ENCODE measurements at places on chromosomes 11 and 22.

- no peak for DNase-seq
Measured at GRCh38 chr11:76124905-76125770, 81.2 kb downstream of the WNT11 start.

- DNase-seq = no peak
Measured at GRCh38 chr11:7272373-7272772, 20.7 kb downstream of the SYT9 start.

- no peak for DNase-seq
Measured at GRCh38 chr11:46404476-46405017, 13.0 kb upstream of the CHRM4 start.

DNA sequence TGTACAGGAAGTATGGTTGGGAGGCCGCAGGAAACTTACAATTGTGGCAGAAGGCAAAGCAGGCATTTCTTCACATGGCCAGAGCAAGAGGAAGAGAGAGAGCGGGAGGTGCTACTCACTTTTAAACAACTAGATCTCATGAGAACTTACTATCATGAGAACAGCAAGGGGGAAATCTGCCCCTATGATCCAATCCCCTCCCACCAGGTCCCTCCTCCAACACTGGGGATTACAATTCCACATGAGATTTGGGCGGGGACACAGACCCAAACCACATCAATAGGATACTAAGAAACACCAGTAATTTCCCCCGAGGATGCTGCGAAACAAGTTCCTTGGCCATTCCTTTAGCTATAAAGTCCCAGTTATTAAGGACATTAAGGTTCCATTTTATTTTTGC lies 94.1 kb upstream of the SC5D start:
- DNase-seq = no peak

DNA sequence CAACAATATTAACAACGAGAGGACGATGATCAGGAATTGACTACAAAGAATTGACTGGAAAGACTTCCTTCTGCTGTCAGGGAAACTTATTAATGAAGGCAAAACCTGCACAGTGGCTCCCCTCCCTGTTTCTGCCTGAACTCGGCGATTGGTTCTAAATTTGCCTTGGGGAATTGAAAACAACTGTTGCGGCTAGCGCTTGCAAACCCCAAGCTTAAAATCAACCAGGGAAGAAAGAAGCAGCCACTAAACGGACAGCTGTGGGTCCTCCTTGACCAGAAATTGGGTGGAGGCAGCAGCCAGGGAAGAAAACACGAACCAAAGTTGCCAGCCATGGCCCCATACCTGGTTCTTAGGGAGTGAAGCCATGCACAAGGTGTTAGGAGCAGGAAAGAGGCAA lies 383.5 kb upstream of the CADM1 start:
- peak; percentile 48 for DNase-seq

DNA sequence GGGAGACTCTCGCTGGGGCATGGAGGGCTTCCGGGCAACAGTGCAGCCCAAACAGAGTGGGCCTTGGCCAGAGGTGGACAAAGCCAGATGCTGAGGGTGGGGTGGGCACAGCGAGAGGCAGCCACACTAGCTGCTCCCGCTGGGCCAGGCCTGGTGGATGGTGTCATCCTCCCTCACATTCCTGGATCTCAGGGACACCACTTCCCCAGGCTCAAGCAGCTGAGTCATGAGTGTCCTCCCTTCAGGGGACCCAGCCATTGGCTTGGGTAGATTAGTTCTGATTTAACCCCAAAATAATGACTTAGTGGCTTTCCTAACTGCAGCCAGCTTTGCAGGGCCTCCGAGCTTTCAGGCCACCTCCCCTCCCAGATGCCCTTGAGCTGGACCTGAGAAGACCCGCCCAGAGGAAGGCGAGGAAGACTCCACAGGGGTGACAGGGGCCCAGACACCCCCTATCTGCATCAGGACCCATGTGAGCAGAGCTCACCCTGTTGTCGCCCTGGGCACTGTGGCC lies 25.9 kb upstream of the WNT7B start:
- peak; percentile 83 for DNase-seq

DNA sequence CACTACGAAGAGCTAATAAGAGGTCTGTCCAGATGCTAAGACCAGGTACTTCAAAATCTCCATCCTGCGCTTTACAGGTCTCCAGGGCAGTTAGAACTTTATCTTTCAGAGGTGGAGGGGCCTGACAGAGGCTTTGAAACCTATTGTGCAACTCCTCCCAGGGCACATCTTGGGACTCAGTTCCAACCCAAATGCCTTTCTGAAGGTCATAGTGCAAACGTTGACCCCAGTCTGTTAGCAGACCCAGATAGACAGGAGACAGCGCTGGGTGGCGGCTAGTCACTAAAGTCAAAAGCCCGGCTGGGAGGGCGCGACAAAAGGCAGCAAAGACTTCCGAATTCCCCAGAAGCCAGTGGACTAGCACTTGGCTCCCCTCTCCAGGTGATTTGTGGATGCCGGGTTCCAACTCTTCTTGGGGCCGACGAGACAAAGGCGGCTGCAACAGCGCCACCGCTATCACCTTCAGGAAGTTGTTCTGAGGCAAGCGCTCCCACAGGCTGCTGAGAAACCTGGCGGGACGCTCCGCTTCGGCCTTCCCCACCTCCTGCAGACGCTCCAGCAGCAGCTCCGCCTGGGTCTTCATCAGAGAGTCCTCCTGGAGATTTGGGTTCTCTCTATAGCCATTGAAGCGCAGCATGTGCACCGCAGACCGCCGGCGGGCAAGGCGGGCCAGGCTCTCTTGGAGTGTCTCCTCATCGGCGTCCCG lies 728 bp downstream of the FANCF start:
- peak; percentile 53 for DNase-seq

GRCh38 chr22:46737976-46738646 lies at the start of gene CERK:
Gene CERK (minus strand): TSS chr22:46738252. CDS start chr22:46738148, 104 bp downstream.
- peak; percentile 71 for DNase-seq

GRCh38 chr11:120827198-120827597 lies 196.7 kb upstream of the TBCEL start:
- DNase-seq = no peak

GRCh38 chr11:129960216-129961214 lies 42.1 kb downstream of the PRDM10 start:
- peak; percentile 60 for DNase-seq

DNA sequence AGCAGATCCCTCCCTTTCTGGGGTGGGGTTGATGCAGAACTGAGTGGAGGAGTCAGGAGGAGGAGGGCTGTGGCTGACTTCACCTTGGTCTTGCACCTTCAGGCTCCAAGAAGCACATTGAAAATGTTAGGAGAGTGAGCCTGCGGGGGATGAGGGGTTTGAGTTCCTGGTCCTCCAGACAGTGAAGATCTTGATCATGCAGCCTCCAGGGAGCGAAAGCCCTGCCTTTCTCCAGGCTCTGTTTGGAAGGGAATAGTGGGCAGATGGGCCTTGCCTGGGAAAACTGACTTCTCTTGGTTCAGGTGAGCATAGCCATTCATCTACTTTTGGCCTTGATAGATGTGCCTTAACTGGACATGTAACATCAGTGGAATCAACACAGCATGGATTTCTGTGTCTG lies 267.6 kb upstream of the B3GAT1 start:
- no peak for DNase-seq

DNA sequence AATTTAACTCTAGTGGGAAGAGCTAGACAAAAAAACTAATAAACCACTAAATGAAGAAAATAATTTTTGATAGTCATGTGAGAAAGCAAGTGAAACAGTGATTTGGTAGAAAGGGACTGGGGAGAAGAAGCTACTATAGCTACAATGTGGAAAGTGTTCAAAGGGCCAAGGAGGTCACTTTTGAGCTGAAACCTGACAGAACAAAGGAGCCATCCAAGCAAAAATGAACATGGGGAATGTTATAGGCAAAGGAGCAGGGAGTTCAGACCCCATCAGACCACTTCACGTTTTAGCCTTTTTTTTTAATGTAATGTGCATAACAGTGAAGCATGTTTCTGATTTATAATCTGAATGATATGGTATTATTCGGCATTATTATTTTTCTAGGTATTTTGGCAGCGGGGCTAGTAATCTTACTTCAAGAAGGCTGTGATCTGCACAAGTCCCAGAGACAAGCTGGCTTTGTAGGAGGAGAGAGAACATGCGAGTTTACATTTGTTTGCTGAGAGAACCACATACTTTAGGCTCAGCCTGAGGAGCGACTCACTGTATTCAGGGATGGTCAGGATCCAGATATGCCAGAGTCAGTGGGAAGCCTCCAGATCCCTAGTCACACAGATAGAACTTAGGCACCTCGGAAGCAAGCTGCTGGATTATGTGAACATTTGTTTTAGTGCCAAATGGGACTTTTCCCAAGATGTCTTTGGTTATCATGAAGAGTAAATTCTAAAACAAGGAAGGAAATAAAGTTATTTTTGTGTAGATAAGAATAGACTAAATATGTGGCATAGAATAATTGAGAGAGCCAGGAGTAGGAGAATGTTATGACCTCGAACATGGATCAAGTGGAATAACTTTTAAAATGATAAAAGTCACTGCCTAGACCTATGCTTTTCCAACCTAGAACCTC lies 118.6 kb downstream of the TRIM44 start:
- peak; percentile 69 for DNase-seq

GRCh38 chr11:13384908-13385640 lies 77.9 kb downstream of the BTBD10 start:
- DNase-seq = peak; percentile 55

- DNase-seq = no peak
Measured at GRCh38 chr11:96472085-96472484, 82.3 kb downstream of the JRKL start.

GRCh38 chr11:75949023-75949672 lies 134.1 kb downstream of the UVRAG start:
- DNase-seq = no peak

DNA sequence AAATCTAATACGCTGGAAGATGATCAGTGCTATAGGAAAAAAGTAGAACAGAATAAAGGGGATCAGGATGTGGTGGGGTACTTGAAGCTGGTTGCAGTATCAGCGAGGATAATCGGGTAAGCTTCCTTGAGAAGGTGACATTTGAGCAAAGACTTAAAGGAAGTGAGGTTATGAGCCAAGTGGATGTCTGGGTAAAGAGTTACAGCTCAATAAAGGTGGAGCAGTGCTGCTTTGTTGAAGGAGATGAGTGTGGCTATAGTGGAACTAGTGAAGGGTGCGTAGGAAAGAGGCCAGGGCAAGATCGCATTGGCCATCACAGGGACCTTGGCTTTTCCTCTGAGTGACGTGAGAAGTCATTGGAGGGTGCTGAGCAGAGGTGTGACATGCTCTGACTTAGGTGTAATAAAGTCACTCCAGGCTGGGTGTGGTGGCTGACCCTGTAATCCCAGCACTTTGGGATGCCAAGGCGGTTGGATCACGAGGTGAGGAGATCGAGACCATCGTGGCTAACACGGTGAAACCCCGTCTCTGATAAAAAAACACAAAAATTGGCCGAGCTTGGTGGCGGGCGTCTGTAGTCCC lies 2.3 kb upstream of the SYVN1 start:
- DNase-seq = no peak

- DNase-seq = no peak
Measured at GRCh38 chr11:126662035-126662790, 306.7 kb downstream of the ST3GAL4 start.

DNA sequence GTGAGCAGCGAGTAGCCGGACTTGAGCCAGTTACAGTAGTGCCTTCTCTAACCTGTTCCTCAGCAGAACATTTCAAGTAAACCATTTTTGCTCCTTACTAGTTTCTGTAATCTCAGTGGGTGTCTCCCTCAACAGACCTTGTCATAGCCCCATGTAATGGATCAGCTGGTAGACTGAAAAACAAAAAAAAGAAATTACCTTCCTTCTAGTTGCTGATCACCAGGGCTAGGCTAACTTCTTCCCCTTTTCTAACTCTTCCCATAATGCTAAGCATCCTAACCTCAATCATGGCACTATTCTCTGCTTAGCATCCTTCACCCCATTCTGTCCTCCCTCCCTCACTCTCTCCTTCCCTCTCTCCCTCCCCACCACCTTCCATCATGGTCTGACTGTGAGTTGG lies 35.8 kb upstream of the CBX6 start:
- DNase-seq = no peak

DNA sequence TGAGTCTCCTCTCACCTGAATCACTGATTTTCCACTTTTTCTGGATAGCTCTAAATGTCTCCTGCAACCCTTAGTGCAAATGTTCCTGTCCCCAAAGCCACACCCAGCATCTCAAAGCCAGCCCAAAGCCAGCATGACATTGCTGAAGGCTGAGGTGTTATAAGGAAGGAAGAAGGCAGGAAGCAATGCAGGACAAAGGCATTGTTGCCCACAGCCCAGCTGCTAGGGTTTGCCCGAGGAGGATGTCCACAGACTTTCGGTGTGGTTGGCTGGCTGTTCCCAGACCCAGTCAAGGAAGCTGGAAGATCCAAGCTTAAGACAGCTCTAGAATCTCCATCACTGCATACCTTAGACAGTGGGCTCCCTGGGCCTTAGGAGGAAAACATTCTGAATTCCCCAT lies 23.5 kb downstream of the CHST1 start:
- DNase-seq = no peak

DNA sequence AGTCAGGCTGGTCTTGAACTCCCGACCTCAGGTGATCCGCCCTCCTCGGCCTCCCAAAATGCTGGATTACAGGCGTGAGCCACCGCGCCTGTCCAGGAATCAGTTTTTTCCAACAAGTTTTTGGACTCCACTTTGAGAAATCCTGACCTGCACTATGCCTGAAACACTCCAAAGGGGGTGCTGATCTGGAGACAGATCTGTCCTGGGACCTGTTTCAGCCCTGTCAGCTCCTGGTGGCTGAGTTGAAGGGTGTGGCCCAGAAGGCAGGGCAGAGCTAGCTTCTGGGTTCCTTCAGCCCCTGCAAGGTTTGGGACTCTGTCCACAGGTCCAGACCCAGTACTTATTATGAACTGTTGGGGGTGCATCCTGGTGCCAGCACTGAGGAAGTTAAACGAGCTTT lies 1.2 kb downstream of the DNAJC4 start:
- DNase-seq = no peak

DNA sequence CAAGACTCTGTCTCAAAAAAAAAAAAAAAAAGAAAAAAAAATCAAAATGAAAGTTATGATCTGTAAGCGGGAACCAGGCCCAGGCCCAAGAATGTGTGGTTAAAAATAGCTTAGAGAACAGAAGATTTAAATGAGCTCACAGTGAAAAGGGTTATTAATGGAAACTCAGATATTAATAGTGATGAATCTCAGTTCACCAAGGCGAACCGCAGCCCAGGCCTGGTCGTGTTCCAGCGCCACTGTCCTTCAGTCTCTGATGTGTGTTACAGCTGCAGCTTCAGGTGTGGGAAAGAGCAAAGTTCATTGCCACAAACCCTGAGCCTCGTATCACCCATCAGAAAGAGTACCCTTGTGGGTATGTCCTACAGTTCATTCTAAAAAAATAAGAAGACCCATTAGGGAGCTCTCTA lies 107.1 kb downstream of the GAB2 start:
- DNase-seq = peak; percentile 82

DNA sequence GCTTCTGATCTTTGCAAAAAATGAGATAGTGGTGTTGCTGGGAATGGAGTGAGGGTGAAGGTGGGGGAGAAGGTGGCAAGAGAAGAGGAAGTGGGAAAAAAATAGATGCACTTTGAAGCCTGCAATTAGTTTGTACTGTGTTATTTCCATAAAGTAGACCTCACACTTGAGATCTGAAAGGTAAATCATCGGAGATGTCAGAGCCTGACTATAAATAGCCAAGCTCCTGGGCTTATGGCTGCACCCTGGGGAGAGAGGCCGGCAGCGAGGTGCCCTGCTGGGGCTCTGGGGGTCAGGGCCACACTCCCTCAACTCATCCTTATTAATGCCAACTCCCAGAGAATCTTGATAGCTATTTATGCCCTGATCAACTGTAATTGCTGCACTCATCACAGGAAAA lies 134.4 kb downstream of the NXPE2 start:
- no peak for DNase-seq
